ENCODE measurements at places on chromosomes 1 and 21.

DNA sequence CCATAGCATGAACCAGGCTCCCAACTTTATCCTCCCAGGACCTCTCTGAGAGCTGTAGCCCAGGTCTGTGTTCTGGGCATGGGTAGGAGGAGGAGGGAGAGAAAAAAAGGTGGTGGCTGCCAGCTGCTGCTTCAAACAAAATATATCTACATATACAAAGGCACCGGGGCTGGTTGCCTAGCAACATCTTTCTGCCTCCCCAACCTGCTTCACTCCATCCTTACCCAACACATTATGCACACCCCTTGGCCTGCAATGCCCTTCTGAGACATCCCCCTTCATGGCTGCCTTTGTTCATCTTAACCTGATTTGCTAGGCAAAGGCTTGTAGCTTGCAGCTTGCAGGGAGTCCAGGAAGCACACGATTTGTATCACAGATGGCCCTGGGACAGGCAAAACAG is 27.2 kb upstream of the ATP1A1 start:
- DNase-seq: no peak

- DNase-seq: no peak
Measured at GRCh38 chr1:25031601-25031965, 101.5 kb upstream of the RUNX3 start.

- DNase-seq: no peak
Measured at GRCh38 chr1:14956579-14957195, 196.9 kb upstream of the TMEM51 start.

DNA sequence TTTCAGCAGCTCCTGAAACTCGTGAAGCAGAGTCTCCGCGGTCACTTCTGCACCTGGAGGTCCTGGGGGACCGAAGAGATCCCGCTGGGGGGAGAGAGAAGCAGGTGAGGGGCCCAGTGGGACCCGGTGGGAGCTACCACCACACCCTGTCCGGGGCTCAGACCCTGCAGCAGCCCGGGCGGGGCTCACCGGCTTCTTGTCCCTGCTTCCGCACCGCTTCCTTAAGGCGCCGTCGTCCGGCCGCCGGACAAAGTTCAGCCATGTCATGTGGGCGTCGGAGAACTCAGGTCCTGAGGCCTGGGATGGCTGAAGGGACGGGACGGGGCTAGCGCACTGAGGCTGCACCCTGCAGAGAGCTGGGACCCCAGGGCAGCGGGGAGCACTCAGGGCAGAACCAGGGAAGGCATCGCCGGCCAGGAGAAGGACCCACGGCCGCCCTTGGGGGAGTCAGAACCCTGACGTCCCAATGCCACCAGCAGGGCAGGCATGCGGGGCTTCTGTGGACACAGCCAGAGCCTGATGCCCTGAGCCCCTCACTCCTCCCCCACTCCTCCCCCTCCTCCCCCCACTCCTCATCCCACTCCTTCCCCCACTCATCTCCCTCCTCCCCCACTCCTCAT is 2.2 kb downstream of the C1QTNF12 start:
- DNase-seq: no peak

GRCh38 chr1:181090641-181091126 is 2.2 kb downstream of the IER5 start:
- DNase-seq: no peak

GRCh38 chr21:35840197-35840799 is 220.0 kb downstream of the SETD4 start:
- peak; percentile 26 for DNase-seq

DNA sequence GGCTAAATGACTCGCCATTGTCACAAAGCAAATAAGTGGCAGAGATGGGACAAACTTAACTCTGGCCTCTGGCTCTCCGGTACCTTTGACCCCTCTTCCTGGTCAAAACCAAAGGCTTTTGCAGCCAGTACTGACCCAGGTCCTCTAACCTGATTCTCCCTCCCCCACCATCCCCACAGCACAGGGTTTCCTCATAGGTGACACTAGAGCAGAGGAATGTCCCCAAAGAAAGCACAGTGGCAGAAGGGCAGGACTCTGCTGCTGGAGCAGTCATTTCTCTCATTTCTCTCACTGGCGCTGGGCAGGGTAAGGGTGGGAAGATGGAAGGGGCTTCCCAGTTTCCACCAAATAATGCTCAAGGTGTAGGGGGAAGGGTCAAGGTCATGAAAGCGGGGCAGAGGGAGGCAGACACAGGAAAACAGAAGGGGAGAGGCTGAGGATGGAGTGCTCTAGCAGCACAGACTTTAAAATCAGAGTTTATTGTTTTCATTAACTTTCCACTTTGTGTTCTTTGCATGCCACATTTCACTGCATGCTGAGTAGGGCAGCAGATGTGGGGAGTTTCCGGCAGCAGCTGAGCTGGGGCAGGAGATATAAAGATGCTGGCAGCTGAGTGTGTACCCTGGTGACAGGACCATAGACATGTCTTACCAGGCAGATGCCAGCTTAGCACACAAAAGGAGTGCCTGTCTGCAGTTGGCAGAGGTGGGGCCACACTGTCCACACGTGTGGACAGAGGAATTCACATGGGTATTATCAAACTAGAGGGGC is 80.5 kb downstream of the FAM78B start:
- no peak for DNase-seq

DNA sequence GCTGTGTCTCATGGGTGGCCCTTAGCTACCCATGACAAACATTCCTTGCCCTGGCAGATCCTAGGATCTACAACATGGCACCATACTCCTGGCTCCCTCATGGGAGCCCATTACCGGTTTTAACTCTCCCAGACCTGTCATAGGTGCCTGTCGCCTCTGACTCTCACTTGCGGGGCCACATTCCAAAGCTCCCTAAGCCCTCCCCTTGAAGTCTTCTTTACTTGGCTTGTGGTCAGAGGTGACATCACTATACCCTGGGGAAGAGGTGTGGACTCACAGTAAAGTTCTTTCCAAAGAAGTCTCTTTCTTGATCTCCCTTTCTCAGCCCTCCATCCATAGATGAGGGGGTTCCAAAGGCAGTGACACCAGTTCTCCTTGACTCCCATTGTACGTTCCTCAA is 5.4 kb upstream of the SLAMF9 start:
- DNase-seq: no peak

DNA sequence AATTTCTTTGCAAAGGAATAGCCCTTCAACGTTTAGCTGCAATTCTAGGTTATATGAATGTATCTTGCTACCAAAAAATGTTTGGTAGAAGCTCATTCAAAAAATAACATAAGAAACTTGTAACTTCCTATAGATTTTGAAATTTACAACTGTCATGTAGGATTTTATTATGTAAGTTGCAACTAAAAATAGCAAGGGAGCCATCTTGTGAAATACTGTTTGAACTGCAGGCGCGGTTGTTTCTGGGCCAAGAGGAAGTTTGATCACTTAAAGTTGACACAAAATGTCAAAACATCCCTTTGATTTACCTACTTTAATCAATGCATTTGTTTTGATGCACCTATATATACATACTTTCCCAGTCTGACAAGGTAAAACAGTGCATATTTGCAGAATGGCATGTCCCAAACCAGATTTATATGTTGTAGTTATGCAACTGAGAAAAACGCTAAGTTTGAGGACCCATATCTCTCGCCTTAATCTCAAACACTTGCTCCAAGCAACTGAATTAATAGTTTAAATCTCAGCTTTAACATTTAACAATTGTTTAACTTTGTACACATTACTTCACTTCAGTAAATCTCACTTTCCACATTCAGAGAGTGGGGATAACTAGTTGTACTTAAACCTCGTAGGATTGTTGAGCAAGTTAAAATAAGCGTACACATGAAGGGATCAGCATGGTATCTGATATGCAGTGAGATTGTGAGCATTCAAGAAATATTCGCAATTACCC is 63.9 kb downstream of the KCNK2 start:
- no peak for DNase-seq

GRCh38 chr1:26102119-26102518 is 9.5 kb upstream of the PDIK1L start:
- DNase-seq: no peak

- no peak for DNase-seq
Measured at GRCh38 chr1:83857103-83857502, 141.8 kb downstream of the TTLL7 start.

DNA sequence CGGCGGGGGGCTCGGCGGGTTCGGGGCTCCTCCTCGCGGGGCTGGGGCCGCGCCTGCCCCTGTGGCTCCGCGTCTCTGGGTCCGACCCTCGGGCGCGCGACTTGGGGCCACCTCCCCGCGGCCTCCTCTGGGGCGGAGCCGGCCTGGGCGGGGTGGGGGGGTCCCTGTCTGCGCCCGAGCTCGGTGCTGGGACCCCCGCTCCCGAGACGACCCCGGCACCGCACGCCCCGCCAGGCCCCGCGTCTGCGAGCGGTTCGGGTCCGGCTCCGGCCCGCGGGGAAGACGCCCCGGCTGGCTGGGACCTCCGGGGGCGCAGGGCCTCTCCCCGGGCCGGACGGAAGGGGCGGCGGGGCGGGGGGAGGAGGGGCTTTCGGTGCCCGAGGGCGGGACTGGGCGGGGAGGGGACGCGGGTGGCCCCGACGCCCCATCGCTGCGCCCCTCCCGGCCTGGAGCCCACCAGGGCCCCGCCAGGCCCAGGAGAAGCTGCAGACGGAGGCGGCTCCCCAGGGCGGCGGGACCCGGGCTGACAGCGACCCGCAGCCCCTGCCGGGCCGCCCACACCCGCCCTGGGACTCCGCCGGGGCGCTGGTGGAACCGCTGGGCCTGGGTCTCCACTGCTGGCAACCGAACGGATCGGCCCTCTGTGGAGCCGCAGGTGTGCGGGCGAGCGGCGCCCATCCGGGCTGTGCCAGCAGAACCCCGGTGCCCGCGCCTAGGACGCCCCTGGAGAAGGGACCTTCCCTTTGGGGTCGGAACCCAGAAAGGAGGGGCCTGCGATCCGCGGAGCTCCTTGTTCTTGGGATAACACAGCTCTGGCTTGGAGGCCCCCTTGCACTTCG is 610 bp downstream of the COL6A2 start:
- DNase-seq: no peak

- DNase-seq: no peak
Measured at GRCh38 chr1:228872080-228872479, 136.8 kb downstream of the RHOU start.

DNA sequence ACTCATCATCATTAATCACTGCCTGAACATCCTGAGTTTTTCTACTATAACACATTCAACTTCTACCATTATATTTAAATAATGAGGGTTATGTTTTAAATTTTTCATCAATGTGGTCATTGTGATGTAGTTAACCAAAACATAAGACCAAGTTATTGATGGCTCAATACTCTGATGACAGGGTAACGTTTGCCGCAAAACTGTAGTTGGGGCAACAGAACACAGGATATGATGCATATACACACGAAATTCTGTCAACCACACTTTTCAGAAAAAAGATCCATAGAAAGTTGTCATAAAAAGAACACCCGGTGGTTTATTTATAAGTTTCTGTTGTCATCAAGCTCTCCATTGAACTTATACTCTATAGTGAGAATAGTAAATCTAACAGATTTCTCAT is 121.7 kb upstream of the COL11A1 start:
- no peak for DNase-seq

DNA sequence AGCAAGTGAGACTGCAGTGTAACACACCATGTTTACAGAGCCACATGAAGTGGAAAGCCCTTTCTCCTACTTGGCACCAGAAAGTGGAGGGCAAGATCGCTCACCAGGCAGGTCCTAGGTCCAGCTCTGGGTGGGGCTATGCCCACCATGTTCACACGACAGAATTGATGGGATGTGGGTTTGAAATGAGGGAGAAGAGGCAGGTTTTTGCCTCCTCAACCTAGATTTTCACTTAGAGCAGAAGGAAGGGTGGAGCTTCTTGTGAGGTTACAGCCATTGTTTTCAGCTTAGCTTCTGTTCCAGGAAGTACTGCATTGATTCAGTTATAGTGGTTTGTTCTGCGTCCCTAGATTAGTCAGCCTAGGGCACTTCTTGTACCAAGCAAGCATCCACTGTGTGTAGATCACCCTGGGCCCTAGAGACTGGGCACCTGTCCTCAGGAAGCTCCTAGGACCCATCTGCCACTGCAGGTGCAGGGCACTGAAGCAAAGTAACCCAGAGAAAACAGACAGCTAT is 2.3 kb downstream of the CD53 start:
- no peak for DNase-seq

DNA sequence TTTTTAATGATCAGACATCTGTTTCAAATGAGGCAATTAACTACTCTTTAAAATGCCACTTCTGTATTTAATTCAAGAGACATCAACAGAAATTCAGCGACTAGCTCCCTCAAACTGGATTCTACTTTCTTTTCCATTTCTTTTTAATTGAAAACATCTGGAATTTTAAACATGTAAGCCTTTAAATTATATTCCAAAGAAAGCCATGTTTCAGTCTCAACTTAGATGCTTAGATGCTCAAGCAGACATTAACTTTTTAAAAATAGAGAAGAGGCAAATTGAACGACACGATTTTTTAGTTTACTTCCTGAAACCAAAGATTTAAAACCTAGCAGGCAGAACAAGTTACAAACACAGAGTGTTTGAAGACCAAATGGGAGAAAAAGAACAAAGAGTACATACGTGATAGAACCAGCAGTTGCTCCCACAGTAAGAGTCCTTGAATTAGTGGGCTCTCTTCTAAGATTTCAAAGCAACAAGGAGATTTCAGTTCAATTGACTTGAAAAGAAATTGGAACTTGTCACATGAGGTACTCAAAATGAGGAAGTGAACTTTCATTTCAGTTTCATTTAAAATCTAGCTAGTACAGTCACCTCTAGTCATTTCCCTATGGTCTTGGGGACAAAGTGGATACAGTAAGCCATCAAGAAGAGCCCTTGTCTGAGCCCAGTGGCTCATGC is at the start of gene CTSS:
CTSS (minus strand) TSS at position 483 of the 681 bp plus-strand sequence. CDS start 1,015 bp downstream, outside the sequence.
- DNase-seq: no peak

- peak; percentile 59 for DNase-seq
Measured at GRCh38 chr1:25675729-25676476, 59.3 kb downstream of the MAN1C1 start.

DNA sequence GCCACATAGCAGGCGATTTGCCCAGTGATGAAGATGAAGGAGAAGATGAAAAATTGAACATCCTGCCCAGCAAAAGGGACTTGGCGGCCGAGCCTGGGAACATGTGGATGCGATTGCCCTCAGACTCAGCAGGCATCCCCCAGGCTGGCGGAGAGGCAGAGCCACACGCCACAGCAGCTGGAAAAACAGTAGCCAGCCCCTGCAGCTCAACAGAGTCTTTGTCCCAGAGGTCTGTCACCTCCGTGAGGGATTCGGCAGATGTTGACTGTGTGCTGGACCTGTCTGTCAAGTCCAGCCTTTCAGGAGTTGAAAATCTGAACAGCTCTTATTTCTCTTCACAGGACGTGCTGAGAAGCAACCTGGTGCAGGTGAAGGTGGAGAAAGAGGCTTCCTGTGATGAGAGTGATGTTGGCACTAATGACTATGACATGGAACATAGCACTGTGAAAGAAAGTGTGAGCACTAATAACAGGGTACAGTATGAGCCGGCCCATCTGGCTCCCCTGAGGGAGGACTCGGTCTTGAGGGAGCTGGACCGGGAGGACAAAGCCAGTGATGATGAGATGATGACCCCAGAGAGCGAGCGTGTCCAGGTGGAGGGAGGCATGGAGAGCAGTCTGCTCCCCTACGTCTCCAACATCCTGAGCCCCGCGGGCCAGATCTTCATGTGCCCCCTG is 3.3 kb downstream of the ZBTB18 start:
- no peak for DNase-seq

DNA sequence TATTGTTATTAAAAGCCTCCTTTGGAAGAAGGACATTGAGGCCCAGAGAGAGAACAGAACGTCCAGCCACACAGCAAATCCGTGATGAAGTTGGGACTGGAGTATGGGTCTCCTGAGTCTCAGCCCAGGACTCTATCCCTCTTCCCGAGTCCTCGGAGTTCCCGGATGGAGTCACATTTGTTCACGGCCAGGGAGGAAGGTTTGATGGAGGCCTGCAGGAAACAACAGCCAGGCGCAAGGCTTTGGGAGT is 357 bp upstream of the TXLNA start:
- no peak for DNase-seq

All from activated CD4-positive, alpha-beta T cell treated with anti-CD3 and anti-CD28 coated beads for 24 hours (primary cell).